EH (cell line): ENCODE measurements at places on chromosomes 12 and 14.

DNA sequence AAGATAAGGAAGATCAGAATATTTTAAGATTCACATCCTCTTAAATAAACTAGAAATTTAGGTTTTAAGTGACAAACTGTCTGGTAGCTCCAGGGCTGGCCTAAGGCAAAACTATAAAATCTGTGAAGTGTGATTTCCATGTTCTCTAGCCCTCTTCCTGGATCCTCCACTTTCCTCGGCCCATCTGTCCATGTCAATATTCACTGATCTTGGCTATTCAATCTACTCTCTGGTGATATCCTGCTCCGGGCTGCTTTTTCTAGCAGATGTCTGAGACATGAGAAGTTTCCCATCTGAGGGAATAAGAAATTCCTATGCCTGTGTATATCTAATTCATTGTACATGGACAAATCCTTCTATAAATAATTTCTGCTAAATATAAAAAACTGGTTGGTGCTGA, 500.4 kb downstream of the GALC start:
- no peak for DNase-seq

DNA sequence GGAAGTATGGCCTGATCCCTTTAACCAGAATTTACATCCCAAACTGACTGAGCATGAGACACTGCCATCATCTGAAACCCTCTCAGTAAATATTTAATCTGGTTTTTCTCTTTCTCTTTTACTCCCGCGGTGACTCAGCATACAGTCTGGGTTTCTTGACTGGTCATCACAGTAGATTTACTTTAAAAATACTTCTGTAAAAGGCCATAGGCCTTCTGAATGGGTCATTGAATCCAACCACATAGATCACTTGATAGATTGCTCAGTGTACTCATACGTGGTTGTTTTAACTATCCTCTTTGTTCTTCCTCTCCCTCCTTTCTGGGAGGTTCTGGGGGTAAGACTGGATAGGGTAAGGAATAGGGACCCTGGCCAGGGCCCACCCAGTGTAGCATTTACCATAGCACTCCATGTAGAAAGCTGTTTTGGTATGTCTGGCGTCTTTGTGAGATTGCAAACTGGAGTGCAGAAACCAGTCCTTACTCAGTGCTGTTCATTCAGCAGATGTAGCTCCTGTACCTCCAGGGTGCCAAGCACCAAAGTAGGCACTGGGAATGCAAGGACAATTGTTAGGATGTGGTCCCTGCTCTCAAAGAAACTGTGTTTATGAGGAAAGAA, 165.7 kb downstream of the SRGAP1 start:
- peak; percentile 92 for DNase-seq

- no peak for DNase-seq
Measured at GRCh38 chr14:64215978-64216377, 78.2 kb downstream of the ESR2 start.

DNA sequence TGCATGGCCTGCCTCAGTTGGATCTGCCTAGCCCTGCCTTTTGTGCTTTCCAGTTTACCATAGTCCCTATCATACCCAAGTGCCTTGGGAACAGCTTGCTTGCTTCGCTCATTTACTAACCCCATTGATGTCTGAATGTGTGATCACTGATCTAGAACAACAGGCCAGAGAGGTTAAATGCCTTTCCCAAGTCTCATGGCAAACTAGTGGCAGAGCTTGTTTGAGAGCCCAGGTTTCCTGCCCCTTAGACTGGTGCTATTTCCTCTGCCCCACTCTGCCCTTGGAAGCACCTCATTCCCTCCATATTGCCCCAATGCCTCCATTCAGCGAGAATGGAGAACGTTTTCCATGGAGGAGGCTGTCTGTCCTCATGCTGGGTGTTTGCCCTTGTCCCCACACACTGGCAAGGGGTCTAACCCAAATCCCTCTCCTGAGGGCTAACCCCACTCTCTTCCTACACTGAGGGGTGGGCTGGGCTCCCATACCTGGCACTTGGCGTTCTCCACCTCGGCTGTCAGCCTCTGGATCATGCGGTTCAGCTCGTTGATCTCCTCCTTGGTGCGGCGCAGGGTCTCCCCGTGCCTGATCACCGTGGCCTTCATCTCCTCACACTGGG, 19.8 kb downstream of the KRT7 start:
- DNase-seq = no peak

DNA sequence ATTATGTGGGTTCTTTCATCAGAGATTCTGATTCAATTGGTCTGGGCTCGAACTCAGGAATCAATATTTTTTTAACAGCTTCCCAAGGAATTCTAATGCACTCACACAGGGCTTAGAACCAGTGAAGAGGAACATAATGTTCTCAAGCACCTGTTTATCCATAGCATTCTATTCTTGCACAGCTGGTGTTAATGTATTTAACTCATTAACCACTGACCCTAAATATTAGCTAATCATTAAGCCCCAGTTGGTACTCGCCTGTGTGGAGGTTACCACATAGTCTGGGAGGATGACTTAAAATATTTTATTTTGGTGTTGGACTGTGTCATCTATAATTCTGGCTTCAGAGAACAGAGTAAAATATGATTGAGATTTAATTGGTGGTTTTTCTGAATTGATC, 45.3 kb downstream of the LRP6 start:
- no peak for DNase-seq

DNA sequence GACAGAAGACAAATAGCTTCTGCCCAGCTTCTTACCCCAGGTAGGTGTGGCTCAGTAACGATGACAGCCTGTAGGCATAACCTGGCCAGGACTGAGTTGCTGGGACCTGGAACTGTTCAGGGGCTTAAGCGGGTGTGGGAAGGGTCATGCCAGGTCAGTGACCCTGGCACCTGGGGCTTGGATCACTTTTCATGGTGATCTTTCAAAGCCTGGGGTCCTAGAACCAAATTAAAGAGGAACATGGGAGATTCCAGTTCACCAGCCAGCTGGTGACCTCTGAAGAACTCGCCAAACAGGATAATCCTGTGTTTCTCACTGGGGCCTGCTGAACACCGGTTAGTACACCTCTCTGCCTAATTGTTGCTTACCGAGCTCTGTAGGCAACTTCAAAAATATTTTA, 102.6 kb upstream of the LMNTD1 start:
- no peak for DNase-seq

DNA sequence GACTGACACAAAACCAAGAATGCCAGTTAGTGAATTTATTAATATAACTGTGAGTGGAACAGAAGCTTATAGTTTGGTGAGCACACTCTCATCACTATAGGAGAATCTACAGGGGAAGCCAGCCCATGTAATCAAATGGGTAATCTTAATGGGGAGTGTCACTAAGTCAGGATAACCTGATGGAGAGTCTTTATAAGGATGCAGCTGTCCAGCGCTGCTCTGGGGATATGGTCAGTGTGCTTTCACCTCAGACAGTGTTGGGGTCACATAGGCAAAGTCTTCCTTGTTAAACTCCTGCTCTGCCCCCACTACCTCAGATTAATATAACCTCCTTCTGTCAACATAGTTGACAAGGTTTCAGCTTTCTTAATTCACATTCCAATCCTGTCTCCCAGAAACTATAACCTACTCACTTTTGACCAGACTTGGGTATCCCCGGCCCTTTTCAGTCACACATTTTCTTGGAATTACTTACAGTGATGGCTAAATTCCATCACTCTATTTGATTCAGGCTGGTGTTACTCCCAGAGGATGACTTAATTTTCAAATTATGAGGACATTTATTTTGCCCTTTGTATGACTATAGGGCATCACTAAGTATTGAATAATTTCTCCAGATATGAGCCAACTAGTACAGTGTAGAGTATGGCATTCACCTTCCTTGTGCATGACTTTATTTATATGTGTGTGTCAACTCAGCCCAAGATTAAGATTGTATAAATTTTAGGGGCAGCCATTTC, 13.2 kb downstream of the STK38L start:
- peak; percentile 61 for DNase-seq

GRCh38 chr12:55724226-55724939, 4.2 kb downstream of the RDH5 start:
- DNase-seq = peak; percentile 70

GRCh38 chr14:65356327-65356836, 56.1 kb upstream of the FUT8 start:
- peak; percentile 86 for DNase-seq

DNA sequence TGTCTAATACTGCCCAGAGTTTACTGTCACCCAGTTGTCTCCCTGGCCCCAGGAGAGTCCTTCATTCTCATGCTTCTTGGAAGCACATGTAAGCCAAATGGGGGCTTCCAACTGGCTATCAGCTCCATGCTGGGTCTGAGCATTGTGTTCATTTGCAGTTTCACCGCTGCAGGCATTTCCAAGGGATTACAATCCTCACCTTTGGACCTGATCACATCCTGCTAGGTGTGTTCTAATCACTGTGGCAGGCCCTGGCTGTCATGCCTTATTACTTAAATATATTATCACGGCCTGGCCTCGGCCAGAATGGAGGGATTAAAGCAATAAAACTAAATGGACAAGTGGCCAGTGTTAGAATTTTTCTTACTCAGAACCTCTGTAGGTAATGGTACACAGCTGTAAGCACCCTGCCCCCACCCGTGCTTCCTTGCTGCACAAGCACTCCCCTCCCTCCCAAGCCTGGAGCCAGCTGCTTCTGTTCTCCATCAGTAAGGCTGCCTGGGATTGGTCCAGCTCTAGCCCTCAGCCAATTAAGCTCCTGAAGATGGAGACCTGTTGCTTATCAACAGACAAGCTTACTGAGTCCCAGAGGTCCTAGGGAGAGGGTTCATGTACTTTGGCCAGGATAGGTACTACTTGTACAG, 175.9 kb upstream of the RBM19 start:
- no peak for DNase-seq

DNA sequence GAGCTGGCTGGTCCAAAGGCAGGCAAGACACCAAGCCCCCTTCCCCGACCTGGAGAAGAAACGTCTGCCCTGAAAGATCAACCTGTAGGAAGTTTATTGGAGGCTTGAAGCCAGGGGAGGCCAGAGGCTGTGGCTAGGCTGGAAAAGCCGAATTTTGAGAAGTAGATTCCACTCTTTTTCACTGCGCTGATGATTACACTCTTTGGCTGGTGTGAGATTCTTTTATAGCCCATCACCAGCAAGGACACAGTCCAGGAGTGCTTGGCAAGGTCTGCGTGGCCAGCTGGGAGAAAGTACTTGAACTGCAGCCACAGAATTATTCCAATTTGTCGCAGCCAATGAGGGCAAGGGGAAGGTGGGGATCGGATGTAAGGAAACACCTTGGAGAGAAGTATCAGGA, 45.0 kb downstream of the SYNE3 start:
- DNase-seq = peak; percentile 9

DNA sequence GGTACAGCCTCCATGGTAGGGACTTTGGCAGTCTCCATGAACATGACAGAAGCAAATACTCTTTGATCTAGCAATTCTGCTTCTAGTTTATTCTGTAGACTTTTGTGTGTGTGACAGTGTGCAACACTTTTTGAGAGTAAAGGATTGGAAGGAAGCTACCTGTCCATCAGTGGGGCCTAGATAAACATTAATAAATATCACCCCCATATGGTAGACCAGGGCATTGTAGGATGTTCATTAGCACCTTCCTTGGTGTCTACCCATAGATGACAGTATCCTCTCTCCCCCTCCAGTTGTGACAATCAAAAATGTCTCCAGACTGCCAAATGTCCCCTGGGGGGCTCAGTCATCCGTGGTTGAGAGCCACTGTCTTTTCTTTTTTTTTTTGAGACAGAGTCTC, 10.8 kb downstream of the SNRNP35 start:
- DNase-seq = no peak

DNA sequence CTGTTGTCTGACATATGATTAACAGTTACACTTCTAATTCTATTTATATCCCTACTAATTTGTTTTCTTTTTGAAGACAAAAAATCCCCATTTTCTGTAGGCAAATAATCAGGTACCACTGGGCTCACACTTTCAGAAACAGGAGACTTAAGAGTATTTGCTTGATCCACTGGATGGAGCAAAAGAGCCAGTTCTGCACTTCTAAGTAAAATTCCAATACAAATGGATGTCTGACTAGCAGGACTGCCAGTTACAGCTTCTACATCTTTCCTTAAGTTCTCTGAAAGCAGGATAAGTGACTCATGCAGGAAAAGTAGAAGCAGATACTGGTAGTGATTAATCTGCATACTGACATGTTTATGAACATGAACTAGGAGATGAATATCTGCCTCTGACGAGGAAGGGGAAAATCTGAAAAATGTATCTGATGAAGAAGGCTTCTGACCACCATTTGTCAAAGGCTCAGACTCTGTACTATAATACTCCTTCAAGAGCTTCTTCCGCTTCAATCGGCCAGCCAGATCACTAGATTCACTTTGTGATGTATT, 73.8 kb upstream of the ANKS1B start:
- DNase-seq = peak; percentile 97

DNA sequence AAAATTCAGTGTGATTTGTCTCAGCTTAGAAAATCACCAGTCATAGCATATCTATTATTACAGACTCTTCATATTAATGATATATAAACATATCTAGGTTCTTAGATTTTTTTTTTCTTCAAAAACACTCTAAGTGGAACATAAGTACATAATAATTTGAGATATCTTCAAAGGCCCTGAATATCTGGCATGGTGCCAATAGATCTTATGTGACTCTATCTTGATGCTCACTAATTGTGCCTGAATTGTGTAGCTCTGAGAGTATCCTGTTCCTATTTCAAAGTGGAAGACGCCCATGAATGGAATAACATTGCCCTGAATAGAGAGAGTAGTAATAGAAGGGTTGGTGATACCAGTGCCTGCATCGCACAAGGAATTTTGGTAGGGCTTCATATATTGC, 1312.7 kb upstream of the USP15 start:
- DNase-seq = no peak

GRCh38 chr14:77485901-77486678, 12.5 kb downstream of the ISM2 start:
- DNase-seq = peak; percentile 75

DNA sequence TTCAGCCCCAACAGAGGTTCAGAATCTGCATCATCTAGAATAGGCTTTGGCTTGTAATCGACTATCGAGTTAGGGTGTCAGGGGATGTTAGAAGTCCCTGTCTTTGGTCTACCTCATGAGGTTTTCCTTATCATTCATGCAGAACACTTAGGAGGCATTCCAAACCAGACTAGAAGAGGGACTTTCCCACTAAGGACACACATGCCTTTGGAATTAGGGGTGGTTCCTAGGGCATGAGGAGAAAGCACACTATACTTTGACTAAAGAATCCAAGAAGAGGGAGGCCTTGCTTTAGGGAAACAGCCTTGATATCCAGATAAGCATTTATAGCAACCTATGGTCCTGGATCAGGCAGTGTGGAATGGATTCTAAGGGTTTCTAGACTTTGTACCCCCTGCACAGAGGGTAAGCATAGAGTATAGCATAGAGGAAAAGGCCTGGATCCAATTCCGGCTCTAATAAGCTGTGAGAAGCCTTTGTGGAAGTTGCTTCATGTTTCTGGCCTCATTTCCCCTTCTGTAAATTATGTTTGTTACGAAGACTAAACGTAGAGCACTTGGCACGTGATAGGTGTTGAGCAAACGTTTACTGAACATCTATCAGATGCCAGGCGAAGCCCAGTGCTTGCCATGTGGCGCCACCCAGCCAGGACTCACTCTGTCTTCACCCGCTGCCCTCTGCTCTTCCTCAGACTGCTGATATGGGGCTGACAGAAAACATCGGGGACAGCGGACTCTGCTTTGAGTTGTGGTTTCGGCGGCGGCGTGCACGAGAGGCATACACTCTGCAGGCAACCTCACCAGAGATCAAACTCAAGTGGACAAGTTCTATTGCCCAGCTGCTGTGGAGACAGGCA, 13.2 kb downstream of the ZNF219 start:
- DNase-seq = peak; percentile 80

GRCh38 chr12:89672589-89672979, 36.1 kb downstream of the ATP2B1 start:
- DNase-seq = no peak
